ENCODE measurements at places on chromosomes 11 and 22. TPM values are rescaled to one million over a fixed set of nuclear protein-coding genes. Genes with fewer than 3 reads are reported as not detected.

PLAAT4 gene
- total RNA-seq, result 36.3 TPM

UCP2 gene
- 461 TPM for total RNA-seq

DDTL gene
- 2.0 TPM for total RNA-seq

DNA sequence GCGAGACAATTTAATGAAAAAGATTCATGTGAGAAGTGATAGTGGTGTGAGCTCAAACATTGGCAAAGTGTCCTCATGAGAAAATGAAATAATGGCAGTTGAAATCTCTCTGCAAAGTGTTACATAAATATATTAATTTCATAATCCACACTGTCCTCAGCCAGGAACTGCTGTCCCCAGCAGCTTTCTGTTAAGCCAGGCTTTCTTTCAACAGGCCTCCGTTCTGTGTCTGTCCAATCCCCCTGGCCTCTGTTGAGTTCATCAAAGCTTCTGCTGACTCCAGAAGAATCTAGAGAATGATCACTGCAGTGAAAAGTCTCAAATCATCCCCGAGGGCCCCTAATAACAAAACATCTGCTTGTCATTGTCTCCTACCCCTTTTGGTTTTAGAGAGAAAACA is 10.0 kb upstream of the ASCC2 start:
- no peak for DNase-seq
- no peaks in the 10 kb centered on the region for H3K36me3 ChIP-seq
- H3K27ac ChIP-seq, result no peak overlapping the region
- H3K4me3 ChIP-seq, result no peak overlapping the region

- DNase-seq, result no peak
- H3K4me1 ChIP-seq, result no peaks in the 10 kb centered on the region
Observed at GRCh38 chr11:65298131-65298535, 16.5 kb upstream of the CDC42EP2 start.

- no peak overlapping the region for H3K4me3 ChIP-seq
- DNase-seq, result no peak
- no peaks in the 10 kb centered on the region for H3K27me3 ChIP-seq
- H3K27ac ChIP-seq, result no peak overlapping the region
- peaks cover 49% of the 10 kb centered on the region for H3K4me1 ChIP-seq
Observed at GRCh38 chr11:48037709-48038468, 57.5 kb downstream of the PTPRJ start.

DNA sequence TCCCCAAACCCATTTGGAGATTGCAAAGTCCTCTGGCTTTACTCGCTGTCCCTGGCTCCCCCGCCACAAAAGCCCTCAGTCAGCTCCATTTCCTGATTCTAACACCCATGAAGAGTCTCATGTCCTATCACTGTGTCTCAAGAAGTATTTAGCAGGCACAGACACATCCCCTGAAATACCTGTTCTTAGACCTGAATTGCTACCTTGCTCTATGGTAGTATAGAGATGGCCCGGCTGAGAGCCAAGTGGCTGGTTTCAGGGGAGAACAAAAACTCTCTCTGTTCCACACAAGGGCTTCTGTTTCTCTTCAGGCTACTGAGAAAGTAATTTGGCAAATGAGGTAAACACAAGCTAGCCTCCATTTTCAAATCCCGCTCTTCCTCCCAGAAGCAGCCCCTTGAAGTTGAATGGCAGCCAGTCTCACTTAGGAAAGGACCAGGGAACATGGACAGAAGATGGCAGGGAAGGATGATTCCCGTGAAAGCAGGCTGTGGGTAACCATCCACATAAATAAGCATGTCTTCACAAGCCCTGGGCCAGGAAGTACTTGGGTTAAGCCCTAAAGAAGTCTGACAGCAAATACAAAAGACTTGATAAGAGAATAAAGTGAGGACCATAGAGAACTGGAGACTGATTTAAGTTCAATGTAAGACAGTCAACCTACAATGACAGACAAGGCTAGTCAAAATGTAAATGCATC is 137.8 kb downstream of the C11orf58 start:
- no peak for DNase-seq
- H3K4me1 ChIP-seq, result no peaks in the 10 kb centered on the region
- H3K4me3 ChIP-seq, result no peak overlapping the region
- no peak overlapping the region for H3K27ac ChIP-seq
- H3K36me3 ChIP-seq, result no peaks in the 10 kb centered on the region

- no peak overlapping the region for H3K4me3 ChIP-seq
- H3K27me3 ChIP-seq, result no peaks in the 10 kb centered on the region
- H3K36me3 ChIP-seq, result no peaks in the 10 kb centered on the region
- no peaks in the 10 kb centered on the region for H3K4me1 ChIP-seq
- no peak for DNase-seq
- H3K27ac ChIP-seq, result no peak overlapping the region
Observed at GRCh38 chr11:21933095-21933494, 259.8 kb upstream of the ANO5 start.

Data from activated CD4-positive, alpha-beta memory T cell treated with anti-CD3 and anti-CD28 coated beads for 36 hours (primary cell).